ENCODE measurements at places on chromosomes 13 and 19. TPM values are rescaled to one million over a fixed set of nuclear protein-coding genes. Genes with fewer than 3 reads are reported as not detected.
A peak's percentile ranks its signal among the peaks of the same experiment; 100 is the strongest.

Gene IL11
- 1.3 TPM for total RNA-seq

- H3K27ac ChIP-seq, result peak overlapping the region; percentile 78
- H3K4me1 ChIP-seq, result peaks cover 12% of the 10 kb centered on the region
- H3K36me3 ChIP-seq, result peaks cover 9% of the 10 kb centered on the region
These were observed 16.9 kb upstream of the BTBD2 start for GRCh38 chr19:2032296-2032941.

- no peaks in the 10 kb centered on the region for H3K27me3 ChIP-seq
- H3K4me1 ChIP-seq, result peaks cover 29% of the 10 kb centered on the region
- DNase-seq, result no peak
- H3K4me3 ChIP-seq, result no peak overlapping the region
These were observed 10.3 kb upstream of the CNFN start for GRCh38 chr19:42400404-42400803.

Gene LRRC8E
- 8.0 TPM for total RNA-seq

GRCh38 chr13:83568019-83568418 is 314.3 kb downstream of the SLITRK1 start:
- H3K4me3 ChIP-seq, result no peak overlapping the region
- no peaks in the 10 kb centered on the region for H3K27me3 ChIP-seq
- H3K27ac ChIP-seq, result no peak overlapping the region
- no peaks in the 10 kb centered on the region for H3K36me3 ChIP-seq

GRCh38 chr19:38213911-38214625 is 10.0 kb downstream of the DPF1 start:
- peaks cover 10% of the 10 kb centered on the region for H3K4me1 ChIP-seq
- peak overlapping the region; percentile 16 for H3K27ac ChIP-seq
- H3K4me3 ChIP-seq, result no peak overlapping the region
- H3K27me3 ChIP-seq, result peaks cover 50% of the 10 kb centered on the region
- H3K36me3 ChIP-seq, result peaks cover 25% of the 10 kb centered on the region

DNA sequence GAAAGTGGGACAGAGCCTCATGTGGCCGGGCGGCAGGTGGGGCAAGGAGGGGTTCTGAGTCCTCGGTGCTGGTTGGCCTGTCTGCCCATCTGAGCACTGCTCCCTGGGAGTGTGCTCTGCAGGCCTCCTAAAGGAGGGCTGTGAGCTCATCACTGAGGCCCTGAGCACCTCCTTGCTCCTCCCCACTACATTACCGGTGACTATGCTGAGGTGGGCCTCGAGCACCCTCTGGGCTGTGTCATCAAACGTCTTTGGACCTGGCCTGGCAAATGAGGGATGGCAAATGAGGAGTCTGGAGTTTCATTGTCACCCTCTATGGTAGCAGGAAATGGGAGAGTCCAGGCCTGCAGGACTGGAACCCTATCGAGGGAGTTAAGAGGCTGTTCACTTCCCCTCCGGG is 38.8 kb upstream of the ZNF429 start:
- H3K4me3 ChIP-seq, result no peak overlapping the region
- H3K27ac ChIP-seq, result no peak overlapping the region
- no peak for DNase-seq
- H3K36me3 ChIP-seq, result peaks cover 7% of the 10 kb centered on the region
- no peaks in the 10 kb centered on the region for H3K4me1 ChIP-seq

Gene NPHS1
- not detected for total RNA-seq

GRCh38 chr19:6252066-6252465 is 27.7 kb downstream of the MLLT1 start:
- peaks cover 6% of the 10 kb centered on the region for H3K36me3 ChIP-seq
- H3K27me3 ChIP-seq, result no peaks in the 10 kb centered on the region
- no peaks in the 10 kb centered on the region for H3K4me1 ChIP-seq
- no peak for DNase-seq
- H3K27ac ChIP-seq, result no peak overlapping the region

GRCh38 chr13:39874331-39875053 is 219.0 kb downstream of the COG6 start:
- H3K27me3 ChIP-seq, result no peaks in the 10 kb centered on the region
- no peaks in the 10 kb centered on the region for H3K36me3 ChIP-seq
- no peak overlapping the region for H3K4me3 ChIP-seq
- H3K27ac ChIP-seq, result no peak overlapping the region

DNA sequence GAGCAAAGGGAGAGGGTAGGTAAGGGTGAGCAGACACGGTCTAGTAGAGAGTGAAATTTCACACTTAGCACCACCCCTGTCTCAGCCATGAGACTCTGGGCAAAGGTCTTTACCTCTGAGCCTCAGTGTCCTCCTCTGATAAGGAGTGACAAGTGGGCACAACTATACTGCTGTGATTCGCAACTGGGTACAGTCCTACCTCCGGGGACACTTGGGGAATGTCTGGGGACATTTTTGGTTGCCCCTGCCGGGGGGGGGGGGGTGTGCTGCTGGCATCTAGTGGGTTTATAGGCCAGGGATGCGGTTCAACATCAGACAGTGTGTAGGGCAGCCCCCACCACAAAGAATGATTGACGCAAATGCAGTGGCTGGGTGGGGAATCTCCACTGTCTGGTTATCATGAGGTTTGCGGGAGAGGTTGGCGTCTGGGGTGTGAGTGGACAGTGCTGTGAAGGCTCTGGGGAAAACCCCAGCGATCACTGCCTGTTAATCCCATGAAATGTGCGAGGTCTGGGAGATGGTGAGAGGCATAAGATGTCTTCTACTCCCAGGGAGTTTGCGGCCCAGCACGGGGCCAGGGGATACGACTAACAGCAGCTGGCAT is 4.3 kb downstream of the NACC1 start:
- peaks cover 8% of the 10 kb centered on the region for H3K4me1 ChIP-seq
- H3K27ac ChIP-seq, result no peak overlapping the region
- no peak overlapping the region for H3K4me3 ChIP-seq
- no peaks in the 10 kb centered on the region for H3K27me3 ChIP-seq
- DNase-seq, result no peak
- H3K36me3 ChIP-seq, result peaks cover 22% of the 10 kb centered on the region

Gene ZGLP1
- 7.0 TPM for total RNA-seq

Gene KCNRG
- total RNA-seq, result not detected

Gene SBK2
- not detected for total RNA-seq

Gene CAPS
- total RNA-seq, result 45.7 TPM

GRCh38 chr19:4523306-4524110 is 5.2 kb upstream of the PLIN4 start:
- peak; percentile 62 for DNase-seq
- H3K4me3 ChIP-seq, result no peak overlapping the region
- H3K27me3 ChIP-seq, result no peaks in the 10 kb centered on the region
- H3K36me3 ChIP-seq, result no peaks in the 10 kb centered on the region
- H3K4me1 ChIP-seq, result peaks cover 16% of the 10 kb centered on the region

- DNase-seq, result no peak
- peaks cover 21% of the 10 kb centered on the region for H3K4me1 ChIP-seq
- H3K27ac ChIP-seq, result no peak overlapping the region
- H3K27me3 ChIP-seq, result no peaks in the 10 kb centered on the region
These were observed 7.2 kb downstream of the RAB20 start for GRCh38 chr13:110554227-110554836.

- H3K4me1 ChIP-seq, result no peaks in the 10 kb centered on the region
- H3K36me3 ChIP-seq, result no peaks in the 10 kb centered on the region
- H3K27me3 ChIP-seq, result no peaks in the 10 kb centered on the region
These were observed 697.5 kb upstream of the PCDH20 start for GRCh38 chr13:62113179-62113578.

- H3K27ac ChIP-seq, result peak overlapping the region; percentile 95
- H3K4me1 ChIP-seq, result no peaks in the 10 kb centered on the region
- DNase-seq, result no peak
These were observed 806 bp downstream of the ZNF414 start for GRCh38 chr19:8513036-8513686.

Measured in Calu3 (cell line).